ENCODE measurements at places on chromosomes 5 and 9. TPM values are rescaled to one million over a fixed set of nuclear protein-coding genes. Genes with fewer than 3 reads are reported as not detected.

DNA sequence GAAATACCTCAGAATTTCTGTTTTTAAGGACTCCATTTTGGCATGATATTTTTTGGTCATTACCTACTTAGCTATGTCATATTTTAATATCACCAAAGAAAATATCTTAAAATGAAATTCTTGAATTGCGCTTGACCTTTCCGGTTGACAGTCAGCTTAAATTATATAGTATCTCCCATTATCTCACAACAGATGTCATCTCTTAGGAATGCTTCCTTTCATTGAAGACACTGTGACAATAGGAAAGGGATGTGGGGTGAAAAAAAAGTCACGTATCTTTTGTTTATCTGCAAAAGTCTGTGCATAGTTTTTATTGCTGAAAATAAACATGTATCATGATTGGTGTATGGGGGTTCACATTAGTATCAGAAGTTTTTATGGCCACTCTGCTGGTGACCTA is 105.8 kb downstream of the INVS start:
- H3K27ac ChIP-seq: no peak overlapping the region
- H3K27me3 ChIP-seq: no peaks in the 10 kb centered on the region
- DNase-seq: no peak
- no peaks in the 10 kb centered on the region for H3K4me1 ChIP-seq
- H3K4me3 ChIP-seq: no peak overlapping the region

PCDHAC2 gene
- total RNA-seq: under 0.01 TPM

DNA sequence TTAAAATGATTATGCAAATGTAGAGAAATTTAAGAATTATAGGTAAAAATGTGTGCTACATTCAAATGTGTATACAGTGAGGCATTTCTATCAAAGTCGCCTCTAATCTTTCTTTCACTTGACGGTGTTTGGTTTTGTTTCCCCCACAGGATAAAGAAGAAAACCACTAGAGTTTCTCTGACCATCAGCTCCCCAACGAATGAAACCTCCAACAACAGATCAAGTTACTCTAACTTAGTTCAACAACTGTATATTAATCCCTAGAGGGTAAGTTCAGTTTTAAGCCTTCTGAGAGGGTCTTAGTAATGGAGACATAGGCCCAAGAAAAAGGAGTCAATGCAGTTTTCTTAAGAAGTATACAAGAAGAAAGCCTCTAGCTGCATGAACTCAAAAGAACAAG is 11.5 kb upstream of the MYOT start:
- no peaks in the 10 kb centered on the region for H3K36me3 ChIP-seq
- H3K27me3 ChIP-seq: no peaks in the 10 kb centered on the region
- no peak overlapping the region for H3K4me3 ChIP-seq
- no peak for DNase-seq
- H3K4me1 ChIP-seq: no peaks in the 10 kb centered on the region
- H3K27ac ChIP-seq: no peak overlapping the region

DNA sequence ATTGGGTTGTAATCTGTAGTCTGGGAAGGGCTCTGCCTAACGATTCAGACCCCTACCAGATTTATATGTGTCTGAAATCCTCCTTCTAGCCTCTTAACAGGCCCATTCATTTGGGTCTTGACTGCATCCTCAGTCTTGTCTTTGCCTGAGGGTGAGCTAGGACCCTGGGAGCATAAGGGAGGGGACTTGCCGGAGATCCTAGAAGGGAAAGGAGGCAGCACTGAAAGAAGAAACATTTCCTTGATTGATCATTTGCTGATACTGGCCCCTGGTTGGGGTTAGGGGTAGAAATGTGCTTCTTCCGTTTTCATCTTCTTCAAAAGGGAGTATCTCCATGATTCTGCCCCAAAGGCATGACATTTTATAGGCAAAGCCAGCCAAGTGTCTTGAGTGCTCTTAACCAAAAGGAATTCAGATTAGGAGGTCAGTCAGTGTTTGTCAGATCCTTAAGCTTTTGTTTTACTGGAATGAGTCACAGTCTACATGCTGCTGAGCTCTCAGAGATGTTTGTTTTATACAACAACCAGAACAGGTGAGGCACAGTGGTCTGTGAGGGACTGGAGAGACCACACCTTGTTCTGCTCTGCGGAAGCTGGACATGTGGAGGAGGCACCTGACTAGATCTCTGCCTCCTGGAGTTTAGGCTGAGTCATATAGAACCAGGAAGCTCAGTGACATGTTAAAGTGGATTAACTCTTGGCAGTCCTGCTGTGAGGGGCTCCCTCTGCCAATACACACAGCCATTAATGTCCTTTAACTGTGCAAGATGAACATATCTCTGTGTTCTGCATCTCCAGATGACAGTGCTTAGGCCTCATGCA is 37.7 kb downstream of the PCDHAC2 start:
- H3K27ac ChIP-seq: no peak overlapping the region
- no peak for DNase-seq
- H3K36me3 ChIP-seq: no peaks in the 10 kb centered on the region
- no peaks in the 10 kb centered on the region for H3K4me1 ChIP-seq
- H3K4me3 ChIP-seq: no peak overlapping the region

DNA sequence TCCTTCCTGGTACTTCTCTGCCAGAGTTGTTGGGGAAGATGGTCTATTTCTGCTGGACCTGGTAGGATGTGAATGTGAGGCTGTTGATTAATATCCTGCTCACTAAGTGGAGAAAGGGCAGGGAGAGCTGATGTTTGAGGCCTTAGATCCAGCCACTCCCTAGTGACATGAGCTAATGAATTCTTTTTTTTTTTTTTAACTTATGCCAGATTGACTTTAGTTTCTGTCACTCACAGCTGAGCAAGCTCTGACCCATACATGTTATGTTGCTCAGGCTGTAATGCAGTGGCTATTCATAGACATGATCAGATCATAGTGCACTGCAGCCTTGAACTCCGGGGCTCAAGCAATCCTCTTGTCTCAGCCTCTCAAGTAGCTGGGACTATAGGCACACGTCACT is 75.1 kb upstream of the SPRY4 start:
- no peaks in the 10 kb centered on the region for H3K4me1 ChIP-seq
- no peak overlapping the region for H3K27ac ChIP-seq
- H3K36me3 ChIP-seq: no peaks in the 10 kb centered on the region
- no peak for DNase-seq
- H3K4me3 ChIP-seq: no peak overlapping the region
- no peaks in the 10 kb centered on the region for H3K27me3 ChIP-seq

DNA sequence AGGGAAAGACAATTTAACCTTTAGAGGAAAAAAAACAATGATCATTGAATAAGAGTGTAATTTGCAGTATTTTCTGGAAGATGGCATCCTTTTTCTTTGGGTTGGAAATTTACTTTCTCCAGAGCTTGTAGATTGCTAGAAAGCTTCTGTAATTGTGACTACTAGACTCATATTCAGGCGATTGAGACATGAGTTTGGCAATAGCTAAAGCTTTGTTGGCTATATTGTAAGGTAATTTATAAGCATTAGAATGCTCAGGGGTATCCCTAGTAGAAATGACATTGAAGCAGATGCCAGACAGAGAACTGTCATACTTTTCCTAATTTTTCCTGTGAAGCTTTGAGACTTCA is 115.3 kb downstream of the UNC13B start:
- no peaks in the 10 kb centered on the region for H3K36me3 ChIP-seq
- no peak for DNase-seq
- no peak overlapping the region for H3K4me3 ChIP-seq
- peak overlapping the region; percentile 44 for H3K27ac ChIP-seq

EFNA5 gene
- 1.2 TPM for total RNA-seq

Measured in uterus (tissue), 4 donors.